ENCODE measurements at places on chromosomes 3 and 15. TPM values are rescaled to one million over a fixed set of nuclear protein-coding genes. Genes with fewer than 3 reads are reported as not detected.

DNA sequence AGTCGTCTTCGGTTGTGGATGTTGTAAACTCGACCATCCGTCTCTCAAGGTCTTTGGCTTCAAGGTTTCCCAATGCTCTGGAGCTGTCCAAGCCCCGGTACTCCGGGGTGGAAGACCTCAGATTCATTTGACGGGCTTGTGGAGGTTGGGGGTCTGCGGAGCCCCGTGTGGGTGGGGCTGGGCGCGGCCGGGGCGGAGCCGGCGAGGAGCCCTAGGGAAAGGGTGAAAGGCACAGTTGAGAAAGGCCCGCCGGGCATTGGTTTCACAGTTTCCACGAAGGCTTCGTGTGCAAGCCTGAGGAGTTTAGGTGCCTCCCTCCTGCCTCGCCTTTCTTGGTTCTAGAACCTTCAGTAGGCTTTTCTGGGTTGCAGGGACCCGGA lies 360 bp upstream of the MGA start:
- no peak for DNase-seq

- DNase-seq = no peak
Observed at GRCh38 chr3:145727476-145727875, 433.5 kb downstream of the PLOD2 start.

GRCh38 chr15:91578511-91578910 lies 275.0 kb upstream of the SLCO3A1 start:
- DNase-seq = no peak

GRCh38 chr3:106946866-106947265 lies 430.4 kb upstream of the CCDC54 start:
- DNase-seq = no peak

GRCh38 chr15:58361273-58361759 lies 70.5 kb upstream of the LIPC start:
- DNase-seq = no peak

DNA sequence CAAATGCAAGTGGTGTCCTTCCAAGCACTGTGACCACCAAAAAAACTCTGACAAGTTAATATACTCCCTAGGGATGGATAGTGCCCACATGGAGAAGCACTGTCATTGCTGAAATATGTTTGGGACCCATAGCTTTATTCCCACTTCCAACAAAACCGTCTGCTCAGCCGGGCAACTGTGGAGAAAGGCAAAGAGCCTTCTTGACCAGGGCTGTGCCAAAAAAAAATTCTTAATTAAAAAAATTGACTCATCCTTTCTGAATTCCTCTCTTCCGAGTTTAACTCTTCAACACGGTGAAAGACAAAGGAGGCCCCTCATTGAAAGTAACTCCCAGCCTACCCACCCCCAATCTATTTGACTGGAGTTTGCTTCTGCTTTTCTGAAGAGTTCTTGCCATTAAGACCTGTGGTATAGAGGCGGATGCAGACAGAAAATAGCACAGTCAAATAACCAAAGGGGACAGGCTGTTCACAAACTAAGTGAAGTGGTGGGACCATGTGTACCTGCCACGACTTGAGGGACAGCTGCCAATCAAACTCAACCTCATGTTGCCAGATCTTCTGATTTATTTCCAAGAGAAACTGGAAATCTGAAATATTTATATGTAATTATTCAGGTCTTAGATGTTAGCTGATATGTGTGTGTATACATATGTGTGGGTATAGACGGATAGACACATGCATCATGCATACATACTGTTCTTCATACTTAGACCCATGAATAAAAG lies 135.4 kb upstream of the PFN2 start:
- DNase-seq = no peak

DNA sequence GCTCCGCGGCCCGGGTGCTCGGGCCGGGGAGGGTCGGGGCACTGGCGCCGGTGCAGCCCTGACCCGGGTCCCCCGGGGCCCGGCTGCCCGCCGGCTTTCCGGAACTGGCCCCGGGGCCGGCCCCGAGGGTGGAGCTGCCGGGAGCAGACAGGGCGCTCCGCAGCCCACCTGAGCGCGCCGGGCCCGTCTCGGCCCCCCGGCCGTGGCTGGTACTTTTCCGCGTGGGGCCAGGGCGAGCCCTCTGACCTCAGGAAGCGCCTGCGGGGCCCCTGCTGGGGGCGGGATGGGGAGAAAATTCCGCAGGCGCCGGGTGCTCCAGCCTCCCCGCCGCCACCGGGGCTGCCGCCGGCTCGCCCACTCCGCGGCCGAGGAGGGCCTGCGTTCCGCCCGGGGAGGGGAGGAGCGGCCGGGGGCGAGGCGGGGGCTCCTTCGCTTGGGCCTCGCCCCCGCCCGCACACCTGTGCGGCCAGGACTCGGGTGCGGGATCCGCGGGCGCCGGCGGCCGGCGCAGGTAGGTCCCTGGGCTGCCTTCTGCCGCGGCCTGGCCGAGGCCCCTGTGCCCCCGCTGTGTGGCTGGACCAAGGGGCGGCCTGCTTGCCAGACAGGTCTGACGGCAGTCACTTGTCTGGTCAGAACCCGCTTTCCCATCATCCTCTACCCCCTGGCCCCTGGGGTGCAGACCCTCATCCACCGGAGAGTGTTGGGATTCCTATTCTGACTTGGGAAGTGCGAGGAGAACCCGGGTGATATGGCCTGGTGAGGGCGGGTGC lies 3.5 kb downstream of the FURIN start:
- no peak for DNase-seq

DNA sequence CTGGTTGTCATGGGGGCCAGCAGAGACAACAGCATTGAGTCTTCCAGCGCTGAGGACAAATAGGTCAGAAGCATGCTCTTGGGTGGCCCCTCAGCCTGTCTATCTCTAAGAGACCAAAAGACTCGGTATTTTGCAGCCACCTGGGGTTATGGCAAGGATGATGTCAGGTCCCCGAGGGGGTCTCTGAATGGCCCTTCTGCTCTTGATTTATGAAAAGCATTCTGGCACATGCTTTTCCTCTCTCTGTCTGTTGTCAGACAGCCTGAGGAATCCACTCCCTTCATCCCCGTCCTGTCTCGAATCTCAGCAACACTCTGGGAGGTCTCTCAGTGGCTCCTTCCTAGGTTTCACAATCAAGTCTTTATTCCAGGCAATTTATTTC lies 156.6 kb upstream of the RGMA start:
- no peak for DNase-seq

DNA sequence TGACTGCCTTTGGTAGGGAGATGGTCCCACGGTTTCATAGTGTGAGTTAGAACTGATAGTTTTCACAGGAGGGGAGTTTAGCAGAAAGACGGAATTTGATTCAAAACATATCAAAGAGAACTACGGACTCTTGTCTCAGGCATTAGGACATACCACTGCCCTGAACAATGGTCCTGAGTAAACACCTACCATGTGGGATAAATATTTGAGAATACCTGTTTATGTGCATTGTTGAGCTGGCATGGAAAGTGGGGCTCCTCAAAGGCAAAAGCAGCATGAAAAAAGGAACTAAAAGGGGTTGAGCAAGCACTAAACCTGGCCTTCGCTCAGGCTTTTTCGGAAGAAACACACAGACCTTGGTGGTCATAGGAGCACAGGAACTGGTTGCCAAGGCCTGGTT lies 144.4 kb downstream of the ZNF621 start:
- DNase-seq = no peak

- no peak for DNase-seq
Observed at GRCh38 chr3:27325419-27325818, 43.8 kb downstream of the NEK10 start.

- no peak for DNase-seq
Observed at GRCh38 chr3:28586325-28586724, 237.7 kb upstream of the AZI2 start.

Gene ROPN1
- 2.3 TPM for total RNA-seq

Gene UROC1
- total RNA-seq = not detected

Measured in breast epithelium (tissue), 4 donors.